ENCODE measurements at places on chromosomes 11 and 22. TPM values are rescaled to one million over a fixed set of nuclear protein-coding genes. Genes with fewer than 3 reads are reported as not detected.
A peak's percentile ranks its signal among the peaks of the same experiment; 100 is the strongest.

Gene LGALS12
- not detected for total RNA-seq

Gene GAL3ST1
- 1.8 TPM for total RNA-seq

Gene VSIG10L2
- total RNA-seq: not detected

Gene PARVG
- not detected for total RNA-seq

Gene GGTLC2
- not detected for total RNA-seq

Gene INS
- total RNA-seq: not detected

Gene TNNT3
- total RNA-seq: not detected

DNA sequence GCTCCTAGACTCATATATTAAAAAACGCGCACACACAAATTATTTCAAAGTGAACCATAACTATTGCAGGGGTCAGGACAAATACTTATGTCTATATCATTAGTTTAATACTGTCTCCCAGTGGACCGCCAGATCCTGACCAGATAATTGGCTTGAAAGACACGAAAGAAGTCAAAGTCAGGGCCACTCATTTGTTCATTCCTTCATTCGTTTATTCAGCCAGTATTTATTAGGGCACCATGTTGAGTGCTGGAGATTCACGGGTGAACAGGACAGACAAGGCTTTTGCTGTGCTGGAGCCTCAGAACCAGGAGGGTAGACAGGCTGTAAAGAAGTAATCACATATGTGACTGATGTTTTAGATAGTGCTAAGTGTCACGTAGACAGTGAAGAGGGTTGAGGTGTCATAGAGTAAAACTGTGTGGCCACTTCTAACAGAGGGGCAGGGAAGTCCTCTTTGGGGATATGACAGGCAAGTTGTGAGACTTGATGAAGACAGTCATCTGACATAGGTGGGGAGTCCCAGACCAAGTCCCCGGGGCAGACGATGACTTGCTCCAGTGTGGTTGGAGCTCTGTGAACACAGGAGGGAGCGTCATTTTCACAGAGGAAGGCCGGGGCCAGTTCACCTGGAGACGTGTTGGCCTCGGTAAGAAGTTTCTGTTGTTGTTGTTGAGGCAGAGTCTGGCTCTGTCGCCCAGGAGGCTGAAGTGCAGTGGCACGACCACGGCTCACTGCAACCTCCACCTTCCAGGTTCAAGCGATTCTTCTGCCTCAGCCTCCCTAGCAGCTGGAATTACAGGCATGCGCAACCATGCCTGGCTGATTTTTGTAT lies 25.9 kb downstream of the RBX1 start:
- H3K4me3 ChIP-seq: no peak overlapping the region
- no peaks in the 10 kb centered on the region for H3K4me1 ChIP-seq
- no peaks in the 10 kb centered on the region for H3K27me3 ChIP-seq
- DNase-seq: no peak
- no peak overlapping the region for H3K27ac ChIP-seq

DNA sequence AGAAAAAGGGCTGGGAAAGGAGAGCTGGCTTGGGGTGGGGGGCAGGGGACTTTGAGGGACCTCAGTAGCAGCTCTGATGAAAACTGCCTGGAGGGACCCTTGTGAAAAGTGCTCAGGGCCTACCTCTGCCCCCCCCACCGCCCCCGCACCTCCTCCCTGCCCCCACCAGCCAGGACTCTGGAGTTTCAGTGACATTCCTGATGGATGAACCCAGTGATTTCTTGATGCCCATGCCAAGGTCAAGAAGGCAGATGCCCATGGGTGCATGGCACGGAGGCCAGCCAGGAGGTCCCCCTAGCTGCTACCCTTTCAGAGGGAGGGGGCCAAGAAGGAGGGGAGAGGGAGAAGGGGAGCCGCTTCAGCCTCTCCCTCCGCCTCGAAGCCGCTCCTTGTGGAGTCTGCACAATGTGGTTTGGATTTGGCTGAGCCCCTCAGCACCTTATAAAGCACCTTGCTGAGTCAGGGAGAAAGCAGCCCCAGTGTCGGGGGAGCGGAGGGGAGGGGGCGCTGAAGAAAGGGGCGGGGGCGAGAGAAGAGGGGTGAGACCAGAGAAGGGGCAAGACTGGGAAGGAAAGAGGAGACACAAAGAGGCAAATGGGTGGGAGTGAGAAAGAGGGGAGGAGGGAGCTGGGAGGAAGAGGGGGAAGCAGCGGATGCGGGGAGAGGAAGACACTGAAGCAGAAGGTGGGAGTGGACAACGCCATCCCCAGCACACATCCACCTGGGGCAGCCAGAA lies 2.1 kb upstream of the CLCF1 start:
- H3K27me3 ChIP-seq: peaks cover 12% of the 10 kb centered on the region
- no peaks in the 10 kb centered on the region for H3K36me3 ChIP-seq
- no peak overlapping the region for H3K27ac ChIP-seq
- DNase-seq: no peak
- H3K4me3 ChIP-seq: no peak overlapping the region
- peaks cover 41% of the 10 kb centered on the region for H3K4me1 ChIP-seq

DNA sequence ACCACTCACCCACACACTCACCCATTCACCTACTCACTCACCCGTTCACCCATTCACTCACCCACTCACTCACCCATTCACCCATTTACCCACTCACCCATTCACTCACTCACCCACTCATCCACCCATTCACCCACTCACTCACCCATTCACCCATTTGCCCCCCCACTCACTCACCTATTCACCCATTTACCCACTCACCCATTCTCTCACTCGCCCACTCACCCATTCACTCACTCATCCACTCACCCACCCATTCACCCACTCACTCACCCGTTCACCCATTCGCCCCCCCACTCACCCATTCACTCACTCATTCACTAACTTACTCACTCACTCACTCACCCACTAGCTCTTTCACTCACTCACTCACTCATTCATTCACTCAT lies 15.0 kb downstream of the MUC5AC start:
- H3K36me3 ChIP-seq: no peaks in the 10 kb centered on the region
- H3K27ac ChIP-seq: no peak overlapping the region
- H3K4me1 ChIP-seq: no peaks in the 10 kb centered on the region
- H3K4me3 ChIP-seq: no peak overlapping the region
- no peak for DNase-seq

DNA sequence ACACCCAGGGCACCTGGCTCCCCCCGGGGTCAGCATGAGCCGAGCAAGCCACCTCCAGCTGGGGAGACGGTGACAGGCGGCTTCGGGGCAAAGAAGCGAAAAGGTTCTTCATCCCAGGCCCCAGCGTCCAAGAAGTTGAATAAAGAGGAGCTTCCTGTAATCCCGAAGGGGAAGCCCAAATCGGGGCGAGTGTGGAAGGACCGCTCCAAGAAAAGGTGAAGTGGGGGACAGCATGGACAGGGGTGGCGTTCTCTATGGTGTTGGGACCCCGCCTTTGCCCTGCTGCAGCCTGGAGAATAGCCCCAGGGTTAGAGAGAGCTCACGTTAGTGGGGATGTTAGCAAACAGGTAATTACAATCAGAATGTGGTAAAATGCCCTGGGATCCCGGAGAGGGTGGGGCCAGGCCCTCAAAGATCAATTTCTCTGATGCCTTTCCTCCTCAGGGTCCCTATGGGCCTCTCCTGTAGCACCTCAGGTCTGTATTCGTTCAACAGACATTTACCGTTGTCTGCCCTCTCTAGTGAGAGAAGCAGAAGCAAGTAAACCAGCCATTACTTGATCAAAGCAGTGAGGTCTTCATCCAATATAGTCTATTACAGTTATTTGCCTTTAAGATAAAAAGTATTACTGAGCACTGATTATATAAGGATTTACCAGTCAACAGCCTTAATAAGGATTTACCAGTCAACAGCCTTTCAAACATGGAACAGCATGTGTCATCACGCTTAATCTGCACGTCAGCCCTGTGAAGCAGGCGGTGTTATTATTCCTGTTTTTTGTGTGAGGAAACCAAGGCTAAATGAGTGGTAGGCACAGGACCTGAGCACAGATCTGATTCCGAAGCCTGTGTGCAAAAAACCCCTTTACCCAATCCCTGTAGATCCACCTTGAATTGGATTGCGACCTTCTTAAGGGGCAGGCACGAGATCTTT lies 1.0 kb downstream of the CCDC86 start:
- peaks cover 12% of the 10 kb centered on the region for H3K36me3 ChIP-seq
- peaks cover 41% of the 10 kb centered on the region for H3K4me1 ChIP-seq
- no peak for DNase-seq
- H3K27ac ChIP-seq: peak overlapping the region; percentile 68
- H3K27me3 ChIP-seq: no peaks in the 10 kb centered on the region
- H3K4me3 ChIP-seq: peak overlapping the region; percentile 97

DNA sequence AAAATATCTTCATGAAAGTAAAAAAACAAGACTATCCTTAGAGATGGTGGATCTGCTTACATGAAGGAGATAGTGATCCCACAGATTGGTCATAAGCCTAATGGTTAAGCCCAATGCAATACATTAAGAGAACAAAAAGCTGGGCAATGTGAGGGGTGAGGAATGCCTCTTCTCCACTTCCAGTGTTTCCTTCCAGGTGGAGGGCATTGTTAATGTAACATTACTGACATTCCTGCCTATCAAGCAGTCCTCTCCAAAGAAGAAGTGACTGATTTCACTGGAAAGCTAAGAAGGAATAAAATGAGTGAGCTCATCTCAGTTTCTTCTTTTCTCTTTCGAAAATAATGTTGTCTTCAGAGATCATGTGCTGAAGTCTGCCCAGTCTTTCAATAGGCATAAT lies 207.8 kb downstream of the RAB38 start:
- H3K4me3 ChIP-seq: no peak overlapping the region
- H3K27ac ChIP-seq: no peak overlapping the region
- no peaks in the 10 kb centered on the region for H3K27me3 ChIP-seq
- H3K36me3 ChIP-seq: no peaks in the 10 kb centered on the region
- no peaks in the 10 kb centered on the region for H3K4me1 ChIP-seq

DNA sequence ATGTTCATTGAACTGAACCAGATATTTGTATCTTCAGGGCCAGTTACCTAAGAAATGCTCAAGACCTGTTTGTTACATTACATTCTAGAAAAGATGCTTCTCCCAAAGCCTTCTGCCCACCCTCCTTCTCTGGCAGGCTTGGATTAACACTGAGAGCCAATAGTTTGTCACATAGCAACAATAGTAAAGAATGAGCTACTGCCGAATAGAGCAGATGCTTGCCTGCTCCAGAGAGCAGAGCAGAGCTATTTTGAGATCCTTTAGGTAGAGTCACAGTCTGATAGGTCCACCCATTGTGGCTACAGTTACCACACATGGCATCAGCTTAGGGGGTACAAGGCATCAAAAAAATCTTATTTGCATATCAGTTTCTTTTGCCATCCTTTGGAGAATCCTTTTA lies 13.5 kb upstream of the EP300 start:
- no peaks in the 10 kb centered on the region for H3K4me1 ChIP-seq
- no peaks in the 10 kb centered on the region for H3K27me3 ChIP-seq
- H3K27ac ChIP-seq: no peak overlapping the region

DNA sequence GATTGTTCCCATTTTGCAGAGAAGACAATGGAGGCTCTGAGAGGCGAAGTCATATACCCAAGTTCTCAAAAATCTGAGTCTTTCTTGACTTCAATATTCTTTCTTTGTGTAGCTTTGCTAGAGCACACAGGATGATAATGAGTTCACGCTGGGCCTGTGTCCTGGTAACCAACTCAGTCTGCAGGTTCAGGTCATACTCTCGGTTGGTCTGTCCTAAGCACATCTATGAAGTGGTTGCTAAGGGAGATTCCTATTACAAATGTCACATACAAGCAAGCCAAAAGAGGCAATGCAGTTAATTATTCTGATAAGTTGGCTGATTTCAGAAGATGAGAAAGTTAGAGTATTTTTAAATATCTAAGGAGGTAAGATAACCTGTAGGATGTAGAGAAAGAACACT lies 481.0 kb downstream of the SOX6 start:
- H3K27ac ChIP-seq: no peak overlapping the region
- H3K27me3 ChIP-seq: no peaks in the 10 kb centered on the region
- H3K4me1 ChIP-seq: no peaks in the 10 kb centered on the region
- no peak overlapping the region for H3K4me3 ChIP-seq
- no peak for DNase-seq
